Caki2 (cell line): ENCODE measurements at places on chromosomes 5 and 9. TPM values are rescaled to one million over a fixed set of nuclear protein-coding genes. Genes with fewer than 3 reads are reported as not detected.

Gene STRBP
- total RNA-seq: 11.6 and 18.1 TPM in 2 replicates

Gene CDKN2A
- not detected in 2 replicates for total RNA-seq

Gene NAIP
- 1.2 TPM in 1 of 2 replicates, not detected in the other for total RNA-seq

Gene C5orf58
- not detected in 2 replicates for total RNA-seq

Gene TAS2R1
- total RNA-seq: not detected in 2 replicates

Gene ZBED3
- total RNA-seq: 0.14 TPM in 1 of 2 replicates, not detected in the other

Gene NR2F1-AS1
- 0.67 TPM in 1 of 2 replicates, not detected in the other for total RNA-seq

Gene BNC2
- total RNA-seq: 0.12 and 1.3 TPM in 2 replicates

Gene IFNK
- not detected in 2 replicates for total RNA-seq
